ENCODE measurements at places on chromosomes 1 and 21.
A peak's percentile ranks its signal among the peaks of the same experiment; 100 is the strongest.

DNA sequence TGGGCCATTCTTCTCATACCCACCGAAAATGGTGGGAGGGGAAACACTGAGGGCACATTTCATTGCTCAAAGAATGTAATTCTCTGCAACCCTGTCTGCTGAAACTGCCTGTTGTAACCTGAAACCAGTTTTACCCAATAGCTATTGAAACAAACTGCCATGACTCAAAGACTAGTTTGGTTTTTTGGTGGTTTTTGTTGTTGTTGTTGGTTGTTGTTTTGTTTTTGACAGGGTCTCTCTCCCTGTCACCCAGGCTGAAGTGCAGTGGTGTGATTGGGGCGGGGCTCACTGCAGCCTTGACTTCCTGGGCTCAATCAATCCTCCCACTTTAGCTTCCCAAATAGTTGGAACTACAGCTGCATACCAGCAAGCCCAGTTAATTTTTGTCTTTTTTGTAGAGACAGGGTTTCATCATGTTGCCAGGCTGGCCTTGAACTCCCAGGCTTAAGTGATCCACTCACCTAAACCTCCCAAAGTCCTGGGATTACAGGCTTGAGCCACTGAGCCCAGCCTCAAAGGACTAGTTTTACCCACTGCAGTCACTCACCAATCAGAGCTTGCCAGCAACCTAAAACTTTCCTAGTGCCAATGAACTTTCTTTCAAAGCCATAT lies 2.1 kb upstream of the IPP start:
- peak; percentile 21 for DNase-seq

DNA sequence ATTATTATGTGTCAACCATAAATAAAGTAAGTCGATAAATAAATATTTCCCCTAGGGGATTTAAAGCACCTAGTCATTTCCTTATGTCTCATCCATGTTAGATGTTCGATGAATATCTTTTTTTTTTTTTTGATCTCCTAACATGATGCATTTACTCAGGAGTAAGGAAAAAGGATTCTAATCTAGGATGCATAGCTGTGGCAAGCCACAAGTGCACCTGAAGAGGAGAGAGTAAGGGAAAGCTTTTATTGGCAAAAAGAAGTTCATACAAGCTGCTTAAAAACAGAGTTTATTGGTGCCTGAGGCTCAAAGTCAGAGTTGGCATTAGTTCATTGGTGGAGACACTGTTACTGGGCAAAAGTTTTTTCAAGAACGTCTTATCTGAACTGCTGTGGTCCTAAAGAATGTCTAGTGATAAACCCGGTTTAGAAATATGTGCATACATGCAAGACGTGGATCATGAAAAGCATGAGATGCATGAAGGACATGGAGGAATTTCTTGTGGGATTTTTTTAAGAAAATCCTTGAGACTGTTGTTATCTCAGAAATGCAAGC lies 51.7 kb downstream of the SWT1 start:
- DNase-seq: no peak

GRCh38 chr21:33980276-33980916 lies 64.8 kb upstream of the ATP5PO start:
- no peak for DNase-seq

DNA sequence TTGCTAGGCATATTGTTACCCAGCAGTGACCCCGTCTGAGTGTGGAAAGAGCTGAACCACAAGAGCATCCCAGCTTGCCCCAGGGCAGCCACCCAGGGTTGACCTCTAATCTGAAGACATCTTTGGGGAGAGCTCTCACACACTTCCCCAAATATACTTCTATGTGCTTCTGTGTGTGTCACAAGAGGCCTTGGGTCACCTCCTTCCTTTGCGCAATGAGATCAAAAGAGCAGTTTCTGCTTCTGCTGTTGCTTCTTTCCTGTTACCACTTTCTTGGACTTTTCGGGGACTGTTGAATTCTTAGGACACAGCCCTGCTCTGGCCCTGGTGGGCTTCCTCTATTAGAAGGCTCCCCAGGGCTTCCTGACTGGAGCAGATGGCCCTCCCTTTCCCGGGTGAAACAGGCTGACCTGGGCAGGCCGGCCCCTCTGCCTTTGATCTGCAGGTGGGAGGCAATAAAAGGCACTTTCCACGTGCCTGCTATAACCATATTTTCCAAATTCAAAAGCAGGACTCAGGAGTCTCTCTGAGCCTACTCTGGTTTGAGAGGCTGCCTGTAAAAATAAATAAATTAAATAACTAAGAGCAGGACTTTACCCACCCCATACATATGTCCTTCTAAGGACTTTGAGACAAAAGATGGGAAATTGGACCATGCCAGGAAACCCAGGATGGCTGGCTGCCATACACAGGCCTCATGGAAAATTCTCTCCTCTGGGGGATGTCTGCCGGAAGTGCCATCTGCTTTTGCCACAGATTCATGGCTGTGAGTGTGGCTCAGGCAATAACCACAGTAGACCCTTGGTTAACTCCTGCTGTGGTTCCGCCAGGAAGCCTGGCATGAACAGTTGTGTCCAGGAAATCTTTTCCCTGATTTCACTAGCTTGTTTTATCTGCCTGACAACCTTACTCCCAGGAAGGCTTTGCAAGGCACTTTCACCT lies 28.3 kb upstream of the RCSD1 start:
- no peak for DNase-seq

DNA sequence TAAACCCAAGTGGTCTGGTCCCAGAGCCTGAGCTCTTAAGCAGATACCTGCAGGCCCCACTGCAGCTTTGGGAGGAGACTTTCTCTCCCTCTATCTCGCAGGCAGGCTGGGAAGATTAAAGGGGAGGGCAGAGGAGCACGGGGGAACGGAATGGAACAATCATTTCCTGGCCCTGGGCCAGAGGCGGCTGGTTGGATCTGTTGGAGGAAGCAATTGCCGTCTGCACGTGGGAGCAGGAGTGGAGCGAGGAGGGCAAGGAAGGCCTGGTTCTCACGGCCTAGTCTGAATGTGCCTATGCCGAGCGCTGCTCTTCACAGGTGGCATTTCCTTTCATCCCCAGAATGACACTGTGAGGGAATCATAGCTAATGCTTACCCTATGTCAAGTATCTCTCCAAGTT lies 23.7 kb downstream of the NKAIN1 start:
- DNase-seq: no peak

GRCh38 chr21:33844104-33844889 lies 71.3 kb downstream of the ATP5PO start:
- peak; percentile 62 for DNase-seq

GRCh38 chr1:47761201-47761930 lies 235.8 kb downstream of the TRABD2B start:
- no peak for DNase-seq

DNA sequence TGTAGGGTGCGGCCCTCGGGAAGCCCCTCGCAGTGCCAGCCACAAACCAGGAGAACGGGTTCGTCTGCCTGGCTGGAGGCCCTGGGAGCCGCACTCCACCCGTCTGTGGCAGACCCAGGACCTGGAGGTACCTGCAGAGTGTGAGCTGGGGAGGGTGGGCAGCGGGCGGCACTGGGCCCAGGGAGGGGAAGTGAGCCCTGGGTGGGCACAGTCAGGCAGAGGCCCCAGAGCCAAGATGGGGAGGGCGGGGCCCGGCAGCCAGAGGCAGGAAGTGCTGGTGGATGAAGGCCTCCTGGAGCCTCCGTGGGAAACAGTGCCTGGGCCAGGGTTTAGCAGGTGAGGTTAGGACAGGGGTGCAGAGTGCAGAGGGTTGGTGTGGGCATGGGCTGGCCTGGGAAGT lies 4.0 kb upstream of the PEX10 start:
- no peak for DNase-seq

DNA sequence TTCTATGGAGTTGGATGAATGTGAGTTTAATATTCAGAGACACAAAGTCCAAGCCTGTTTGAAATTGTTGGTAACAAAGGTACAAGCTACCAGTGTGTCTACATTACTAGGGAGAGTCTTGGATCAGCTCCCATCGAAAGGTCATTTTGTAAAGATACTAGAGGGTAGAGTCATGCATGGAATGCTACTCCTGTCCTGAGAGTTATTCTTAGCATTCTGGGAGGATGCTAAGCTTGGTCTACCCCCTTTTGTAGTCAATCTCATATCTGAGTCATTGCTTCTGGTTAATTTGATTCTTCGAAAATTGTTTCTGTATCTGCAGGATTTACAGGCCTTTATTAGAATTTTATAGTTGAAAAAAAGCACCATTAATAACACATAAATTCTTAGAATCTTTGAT lies 240.2 kb downstream of the ST6GALNAC3 start:
- no peak for DNase-seq

GRCh38 chr1:160607011-160607671 lies 27.8 kb upstream of the CD84 start:
- peak; percentile 55 for DNase-seq

DNA sequence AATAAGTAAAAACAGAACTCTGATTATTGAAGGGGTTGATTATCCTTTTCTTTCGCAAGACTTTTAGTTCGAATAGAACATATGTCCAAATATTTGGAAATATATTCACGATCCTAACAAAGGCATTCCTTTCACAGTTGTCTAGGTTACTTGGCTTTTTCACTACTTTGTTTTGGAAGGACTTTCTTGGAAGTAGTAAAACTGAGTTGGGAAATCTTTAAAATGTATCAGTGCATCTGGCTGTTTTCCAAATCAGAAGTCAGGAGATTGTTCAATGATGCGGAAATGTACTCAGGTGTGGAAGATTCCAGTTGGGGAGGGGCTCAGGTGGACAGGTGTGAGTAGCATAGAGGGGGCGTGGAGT lies 67.1 kb downstream of the SH3BGR start:
- DNase-seq: peak; percentile 17

DNA sequence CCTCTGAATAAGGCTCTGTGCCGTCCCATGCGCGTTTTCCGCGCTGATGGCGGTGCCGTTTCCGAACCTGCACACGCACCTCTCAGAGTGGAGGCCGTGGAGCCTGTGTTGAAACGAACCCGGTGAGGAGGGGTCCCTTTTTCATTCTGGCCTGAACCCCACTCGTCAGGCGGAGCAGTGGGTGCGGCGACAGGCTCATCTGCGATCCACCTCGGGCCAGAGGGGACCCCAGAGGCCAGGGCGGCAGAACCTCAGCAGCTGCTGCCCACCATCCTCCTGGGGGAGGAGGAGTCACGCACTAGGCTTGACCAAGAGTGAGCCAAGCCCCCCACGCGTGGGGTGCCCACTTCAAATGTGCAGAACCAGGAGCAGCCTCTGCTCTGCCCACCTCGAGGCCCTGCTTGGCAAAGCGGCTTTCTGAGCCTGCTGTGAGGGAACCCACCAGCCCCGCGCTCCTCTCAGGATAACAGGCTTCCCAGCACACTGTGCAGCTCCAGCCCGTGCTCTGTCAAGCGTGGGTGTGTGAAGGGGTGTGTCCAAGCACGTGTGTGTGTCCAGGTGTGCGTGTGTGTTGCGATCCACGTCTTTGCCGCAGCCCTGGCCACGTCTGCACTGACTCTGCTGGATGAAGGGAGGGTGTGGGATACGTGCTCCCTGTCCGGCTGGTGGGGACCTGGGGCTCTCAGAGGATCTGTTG lies 6.8 kb downstream of the PRDM16 start:
- DNase-seq: no peak

DNA sequence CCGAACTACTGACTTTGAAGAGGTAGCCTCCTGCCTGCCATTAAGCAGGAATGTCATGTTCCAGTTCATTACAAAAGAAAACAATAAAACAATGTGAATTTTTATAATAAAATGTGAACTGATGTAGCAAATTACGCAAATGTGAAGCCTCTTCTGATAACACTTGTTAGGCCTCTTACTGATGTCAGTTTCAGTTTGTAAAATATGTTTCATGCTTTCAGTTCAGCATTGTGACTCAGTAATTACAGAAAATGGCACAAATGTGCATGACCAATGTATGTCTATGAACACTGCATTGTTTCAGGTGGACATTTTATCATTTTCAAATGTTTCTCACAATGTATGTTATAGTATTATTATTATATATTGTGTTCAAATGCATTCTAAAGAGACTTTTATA lies 159.8 kb upstream of the SGIP1 start:
- no peak for DNase-seq

DNA sequence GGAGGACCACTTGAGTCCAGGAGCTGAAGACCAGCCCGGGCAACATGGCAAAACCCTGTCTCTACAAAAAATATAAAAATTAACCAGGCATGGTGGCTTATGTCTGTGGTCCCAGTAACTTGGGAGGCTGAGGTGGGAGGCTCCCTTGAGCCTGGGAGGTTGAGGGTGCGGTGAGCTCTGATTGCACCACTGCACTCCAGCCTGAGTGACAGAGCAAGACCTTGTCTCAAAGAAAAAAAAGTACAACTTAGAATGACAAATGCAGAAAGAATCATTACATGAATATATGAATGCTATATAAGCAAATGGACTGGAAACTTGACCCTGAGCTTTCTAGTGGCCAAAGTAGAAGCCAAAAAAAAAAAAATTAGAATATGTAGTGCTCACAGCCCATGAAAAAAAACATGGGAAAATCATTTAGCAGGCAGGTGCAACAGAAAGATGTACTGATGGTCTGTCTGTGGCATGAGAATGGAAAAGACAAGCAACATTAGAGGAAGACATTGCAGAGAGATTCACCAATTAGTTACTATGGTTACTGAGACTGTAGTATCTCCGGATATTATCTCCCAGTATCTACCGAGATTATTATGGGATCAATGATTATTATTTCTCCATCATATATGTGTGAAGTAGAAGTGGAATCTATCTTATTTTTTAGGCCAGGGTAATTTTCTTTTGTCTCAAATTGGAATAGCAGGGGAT lies 19.2 kb downstream of the ELAPOR1 start:
- DNase-seq: no peak

DNA sequence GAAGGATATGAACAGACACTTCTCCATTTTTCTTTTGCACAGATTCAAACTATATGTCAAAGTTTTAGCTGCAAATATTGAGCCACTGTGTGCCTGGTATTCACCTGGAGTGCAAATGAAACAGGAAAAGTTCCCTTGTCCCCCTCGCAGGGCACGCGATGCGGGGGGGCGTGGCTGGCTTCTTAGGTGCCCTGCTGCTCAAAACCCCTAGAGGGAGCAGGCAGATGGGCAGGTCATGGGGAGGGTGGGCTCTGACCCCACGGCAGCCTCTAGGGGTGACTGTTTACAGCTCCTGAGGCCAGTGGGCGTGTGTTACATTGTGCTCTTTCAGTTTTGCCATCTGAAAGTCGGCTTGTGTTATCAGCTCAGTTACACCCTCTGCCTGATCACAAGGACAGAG lies 931.2 kb upstream of the B3GALT2 start:
- DNase-seq: no peak

DNA sequence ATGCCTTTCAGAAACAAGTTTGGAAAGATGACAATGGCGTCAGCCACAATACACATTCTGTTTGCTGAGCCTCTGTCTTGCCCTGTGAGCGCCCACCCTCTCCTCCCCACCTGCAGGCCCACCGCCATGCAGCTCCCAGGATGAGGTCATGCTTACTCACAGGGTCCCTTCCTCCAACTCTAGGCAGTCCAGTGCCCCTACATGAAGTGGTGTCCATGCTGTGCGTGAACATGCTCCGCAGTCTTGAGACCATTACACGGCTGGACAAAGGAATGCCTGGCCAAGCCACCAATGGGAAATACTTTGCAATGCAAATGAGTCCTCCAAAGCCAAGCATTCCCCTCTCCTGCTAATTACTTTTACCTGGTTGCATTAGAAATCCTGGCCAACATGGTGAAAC lies 92.2 kb downstream of the CD58 start:
- DNase-seq: no peak

DNA sequence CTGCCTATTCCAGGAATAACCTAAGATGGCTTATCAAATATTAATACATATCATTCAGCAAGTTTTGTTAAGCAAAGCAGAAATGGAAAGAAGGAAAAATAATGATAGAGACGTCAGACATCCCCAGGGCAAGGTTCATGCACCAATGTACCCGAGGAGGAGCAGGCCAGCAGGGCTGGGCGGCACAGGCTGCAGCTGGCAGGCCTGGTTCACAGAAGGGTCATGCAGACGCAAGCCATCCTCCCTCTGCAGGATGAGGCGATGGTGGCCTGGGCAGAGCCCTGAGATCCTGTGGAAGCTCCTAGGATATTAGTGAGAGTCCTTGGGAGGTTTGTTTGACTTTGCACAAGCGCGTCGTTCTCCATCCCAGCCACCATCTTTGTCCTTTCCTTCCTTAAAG lies 30.0 kb downstream of the BATF3 start:
- no peak for DNase-seq
